ENCODE measurements at places on chromosomes 5 and 9.
A peak's percentile ranks its signal among the peaks of the same experiment; 100 is the strongest.

GRCh38 chr9:22044583-22044982 lies 35.5 kb upstream of the CDKN2B start:
- no peak for DNase-seq

DNA sequence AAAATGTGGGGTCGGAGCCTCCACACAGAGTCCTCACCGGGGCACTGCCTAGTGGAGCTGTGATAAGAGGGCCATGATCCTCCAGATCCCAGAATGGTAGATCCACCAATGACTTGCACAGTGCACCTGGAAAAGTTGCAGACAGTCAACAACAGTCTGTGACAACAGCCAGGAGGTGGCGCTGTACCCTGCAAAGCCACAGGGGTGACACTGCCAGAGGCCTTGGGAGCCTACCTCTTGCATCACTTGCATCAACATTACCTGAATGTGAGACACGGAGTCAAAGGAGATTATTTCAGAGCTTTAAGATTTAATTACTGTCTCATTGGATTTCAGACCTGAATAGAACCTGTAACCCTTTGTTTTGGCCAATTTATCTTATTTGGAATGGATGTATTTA lies 614.1 kb upstream of the CDH9 start:
- DNase-seq, result no peak

DNA sequence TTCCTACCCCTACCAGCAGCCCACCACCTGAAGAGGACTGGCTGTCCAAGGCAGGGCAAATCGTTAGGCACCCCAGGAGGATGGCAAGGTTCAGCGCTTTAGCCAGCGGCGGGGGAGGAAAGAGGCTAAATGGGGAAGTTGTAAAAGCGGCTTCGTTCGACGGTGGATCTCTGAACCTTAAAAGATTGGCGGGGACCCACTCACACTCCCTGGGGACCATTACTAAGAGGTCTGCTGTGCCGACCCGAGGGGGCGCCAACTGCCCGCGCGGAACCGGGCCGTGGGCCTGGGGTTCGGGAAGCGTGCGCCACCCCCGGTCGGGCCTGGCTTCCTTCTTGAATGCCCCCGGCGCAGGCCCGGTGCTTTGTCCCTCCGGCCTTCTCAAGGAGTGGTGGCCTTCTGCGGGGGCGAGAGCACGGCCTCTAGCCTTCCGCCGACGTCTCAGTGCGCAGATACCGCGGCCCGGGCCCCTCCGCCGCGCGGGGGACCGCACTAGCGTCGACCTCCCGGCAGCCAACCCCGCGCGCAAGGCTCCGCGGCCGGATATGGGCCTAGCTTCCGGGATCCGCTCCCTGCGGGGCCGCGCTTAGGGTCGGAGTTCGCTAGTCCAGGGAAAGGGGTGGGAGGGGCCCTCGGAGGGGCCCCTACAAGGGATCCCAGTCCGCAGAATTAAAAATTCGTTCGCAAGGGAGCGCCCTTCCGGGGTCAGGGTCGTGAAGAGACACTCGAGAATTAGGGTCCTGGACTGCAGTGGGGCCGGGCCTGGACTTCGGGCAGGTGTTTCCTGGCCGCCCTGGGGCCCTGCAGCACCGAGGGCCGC lies 10.5 kb downstream of the NR2F1-AS1 start:
- DNase-seq, result no peak

GRCh38 chr9:136137321-136138265 lies 18.9 kb upstream of the TMEM250 start:
- DNase-seq, result no peak

DNA sequence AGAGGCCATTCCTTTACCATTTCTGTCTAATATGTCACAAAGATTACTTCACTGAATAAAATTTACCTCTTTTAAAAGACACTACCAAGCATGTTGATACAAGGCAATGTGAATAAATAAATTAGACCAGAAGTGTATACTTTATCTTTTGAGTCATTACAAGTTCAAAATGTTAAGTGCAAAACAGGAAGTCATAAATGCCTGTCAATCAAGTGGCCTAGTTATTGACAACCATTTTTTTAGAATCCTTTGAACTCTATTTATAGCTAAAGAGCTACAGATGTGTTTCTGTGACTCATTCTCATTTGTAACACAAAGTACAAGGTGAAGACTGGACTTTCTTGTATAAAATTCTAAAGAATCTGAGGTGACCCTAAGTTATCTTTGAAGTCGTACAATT lies 602.7 kb upstream of the SEMA6A start:
- DNase-seq, result no peak

- no peak for DNase-seq
Observed at GRCh38 chr9:135608294-135608998, 30.9 kb downstream of the GLT6D1 start.

DNA sequence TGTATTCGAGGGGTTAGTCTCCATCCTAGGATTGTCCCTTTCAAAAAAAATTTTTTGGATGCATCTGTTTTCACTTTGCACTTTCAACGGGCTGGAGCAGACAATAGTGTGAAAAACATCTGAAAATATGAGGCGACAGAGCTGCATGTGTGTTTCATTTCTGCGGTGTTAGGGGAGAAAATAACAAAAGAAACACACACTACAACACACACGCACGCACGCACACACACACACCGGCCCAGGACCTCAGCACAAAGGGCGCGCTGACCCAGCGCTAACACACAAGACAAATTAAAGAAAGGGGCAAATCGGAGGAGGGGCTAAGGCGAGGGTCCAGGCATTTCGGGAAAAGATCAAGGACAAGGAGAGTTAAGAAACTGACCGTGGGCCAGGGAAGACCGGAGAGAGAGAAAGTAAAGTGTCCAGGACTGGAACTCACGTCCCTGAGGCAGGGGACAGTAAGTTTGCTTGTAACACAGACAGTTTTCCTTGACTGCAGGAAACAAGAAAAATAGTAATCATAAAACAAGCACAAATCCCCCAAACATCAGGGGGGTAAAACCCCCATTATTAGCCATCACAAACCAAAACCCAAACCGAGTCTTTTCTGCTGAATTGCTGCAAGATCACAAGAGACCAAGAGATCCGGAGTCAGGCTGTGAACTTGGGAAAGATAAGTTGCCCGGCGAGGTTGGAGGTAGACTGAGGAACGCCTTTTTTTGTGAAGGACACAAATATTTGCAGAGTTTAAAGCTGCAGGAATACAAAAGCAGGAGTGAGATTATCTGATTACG lies 302.1 kb downstream of the PARP8 start:
- no peak for DNase-seq

DNA sequence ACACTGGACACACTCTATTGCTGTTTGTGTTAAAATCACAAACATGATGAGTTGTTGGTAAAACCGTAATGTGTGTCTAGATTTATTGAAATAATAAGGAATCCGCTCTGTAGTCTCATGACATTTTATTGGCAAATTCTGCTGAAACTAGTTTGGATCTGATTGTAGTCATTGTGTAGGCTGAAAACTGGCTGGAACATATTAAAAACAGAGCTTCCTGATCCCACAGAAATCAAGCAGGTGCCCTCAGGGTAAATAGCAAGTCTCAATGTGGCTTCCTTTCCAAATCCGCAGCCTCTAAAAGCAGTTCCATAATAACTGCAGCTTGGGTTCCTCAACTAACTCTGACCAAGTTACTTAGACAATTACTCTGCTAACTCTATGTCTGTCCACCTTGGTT lies 427.5 kb upstream of the KIF2A start:
- DNase-seq, result no peak

DNA sequence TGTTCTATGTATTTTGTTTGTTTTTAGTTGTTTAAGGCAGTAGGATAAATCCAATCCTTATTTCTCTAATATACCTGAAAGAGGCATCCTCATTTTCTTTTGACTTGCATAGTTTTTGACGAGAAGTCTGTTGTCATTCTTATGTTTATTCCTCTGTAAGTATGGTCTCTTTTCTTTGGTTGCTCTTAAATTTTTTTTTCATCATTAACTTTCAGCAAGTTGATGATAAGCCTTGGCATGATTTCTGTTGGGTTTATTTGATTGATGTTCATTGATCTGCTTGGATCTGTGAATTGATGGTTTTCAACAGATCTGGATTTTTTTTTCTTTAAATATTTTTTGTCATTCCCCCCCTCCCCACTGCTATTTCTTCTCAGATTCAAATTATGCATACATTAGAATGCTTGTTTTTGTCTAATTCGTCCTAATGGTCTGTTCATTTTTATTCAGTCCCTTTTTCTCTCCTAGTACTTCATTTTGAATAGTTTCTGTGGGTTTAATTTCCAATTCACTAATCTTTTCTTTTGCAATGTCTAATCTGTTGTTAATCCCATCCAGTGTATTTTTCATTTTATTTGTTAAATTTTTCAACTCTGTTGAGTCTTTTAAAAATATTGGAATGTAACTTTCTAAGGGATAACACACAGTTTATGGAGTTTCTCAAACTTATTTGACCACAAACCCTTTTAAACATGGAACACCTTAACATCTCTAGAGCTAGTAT lies 495.9 kb downstream of the CSNK1G3 start:
- DNase-seq, result no peak

GRCh38 chr9:110578575-110579033 lies 937 bp downstream of the SVEP1 start:
- DNase-seq, result no peak

DNA sequence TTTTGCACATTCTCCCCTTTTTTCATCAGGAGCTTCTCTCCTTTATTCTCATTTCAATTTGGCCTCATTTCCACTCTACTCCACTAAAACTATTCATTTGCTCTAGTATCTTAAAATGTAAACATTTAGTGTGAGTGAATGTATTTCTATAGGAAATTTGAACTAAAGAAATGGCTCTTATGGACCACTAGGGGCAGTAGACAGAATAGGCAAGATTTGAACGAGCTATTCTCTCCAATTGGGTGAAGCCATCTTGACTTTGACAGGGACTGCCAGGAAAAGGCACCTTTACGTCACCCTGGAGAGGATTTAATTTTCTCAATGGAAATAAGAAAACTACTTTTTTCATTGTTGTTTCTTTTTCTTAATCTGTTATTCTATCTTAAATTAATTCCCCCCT lies 666.3 kb downstream of the DNAH5 start:
- DNase-seq, result no peak

- no peak for DNase-seq
Observed at GRCh38 chr5:124065508-124065907, 553.5 kb downstream of the CSNK1G3 start.

DNA sequence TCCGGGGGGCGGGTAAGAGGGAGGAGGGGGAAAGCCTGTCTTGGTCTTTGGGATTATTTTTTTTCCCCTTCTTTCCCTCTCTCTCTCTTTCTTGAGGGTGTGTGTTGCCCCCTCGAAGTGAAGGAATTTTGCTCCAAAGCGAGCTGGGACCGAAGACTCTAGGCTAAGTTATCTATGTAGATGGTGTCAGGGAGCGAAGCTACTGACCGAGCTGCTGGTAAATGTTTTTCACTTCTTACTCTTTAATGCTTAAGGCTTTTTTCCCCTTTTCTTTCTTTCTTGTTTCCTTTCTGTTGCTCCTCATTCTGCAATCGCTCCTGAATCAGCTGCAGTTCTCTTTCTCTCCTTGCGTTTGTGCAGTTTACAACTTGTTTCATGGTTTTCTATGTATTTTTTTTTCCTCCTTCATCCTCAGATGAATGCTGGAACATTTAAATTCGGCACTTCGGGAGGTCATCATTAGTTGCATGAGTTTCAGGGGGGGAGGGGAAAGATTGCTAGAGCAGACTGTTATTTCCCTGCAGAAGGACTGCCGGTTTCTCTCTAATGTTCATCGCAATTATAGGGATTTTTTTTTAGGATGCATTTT lies 1312.0 kb upstream of the WWC1 start:
- DNase-seq, result no peak

GRCh38 chr5:109992264-109992915 lies 302.7 kb downstream of the MAN2A1 start:
- DNase-seq, result no peak

DNA sequence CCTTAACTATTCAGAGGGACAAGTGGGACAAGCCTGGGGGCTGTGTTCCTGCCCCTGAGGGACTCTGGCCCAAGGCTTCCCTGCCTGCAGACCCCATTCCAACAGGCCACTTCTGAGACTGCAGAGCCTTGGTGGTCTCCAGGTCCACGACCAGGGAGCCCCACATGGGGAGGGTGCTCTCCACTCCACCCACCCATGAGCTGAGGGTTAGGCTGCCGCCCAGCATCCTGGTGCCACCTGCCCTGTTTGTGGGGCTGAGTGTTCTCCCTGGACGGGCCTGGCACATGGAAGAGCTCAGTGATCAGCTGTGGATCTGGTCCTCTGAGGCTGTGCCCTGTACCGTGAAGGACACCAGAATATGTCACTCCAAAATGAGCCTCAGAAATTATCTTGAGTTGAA lies 2.5 kb upstream of the ABO start:
- DNase-seq, result no peak

GRCh38 chr9:112572416-112572815 lies 85.8 kb downstream of the KIAA1958 start:
- DNase-seq, result no peak

- no peak for DNase-seq
Observed at GRCh38 chr9:84919440-84919839, 249.9 kb downstream of the NTRK2 start.

GRCh38 chr5:139600336-139600949 lies 39.3 kb downstream of the UBE2D2 start:
- DNase-seq, result no peak

DNA sequence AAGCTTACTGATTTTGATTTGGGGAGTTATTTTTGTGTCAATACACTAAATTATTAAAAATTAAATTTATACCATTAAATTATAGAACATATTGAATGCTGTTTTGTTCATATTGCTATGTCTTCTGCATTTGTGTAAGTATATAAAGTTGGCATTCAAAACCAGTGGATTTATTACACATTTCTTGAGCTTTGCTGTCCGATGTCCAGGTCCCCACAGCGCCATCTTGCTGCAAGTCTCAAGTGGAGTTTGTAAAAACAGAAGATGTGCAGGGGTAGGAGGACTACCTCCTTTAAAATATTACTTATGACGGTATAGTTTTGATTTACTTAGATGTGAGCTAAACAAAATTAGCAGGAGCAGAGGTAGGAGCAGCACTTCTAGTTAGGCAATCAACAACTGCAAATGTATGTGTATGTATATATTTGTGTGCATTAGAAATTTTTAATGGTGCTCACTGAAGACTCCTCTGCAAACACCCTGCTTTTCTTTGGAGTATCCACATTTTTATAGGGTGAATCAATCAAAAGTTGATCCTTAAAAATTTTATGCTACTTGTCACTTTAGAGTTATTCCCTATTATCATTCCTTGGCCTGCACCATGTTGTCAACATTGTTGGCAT lies 37.4 kb downstream of the CPEB4 start:
- no peak for DNase-seq

DNA sequence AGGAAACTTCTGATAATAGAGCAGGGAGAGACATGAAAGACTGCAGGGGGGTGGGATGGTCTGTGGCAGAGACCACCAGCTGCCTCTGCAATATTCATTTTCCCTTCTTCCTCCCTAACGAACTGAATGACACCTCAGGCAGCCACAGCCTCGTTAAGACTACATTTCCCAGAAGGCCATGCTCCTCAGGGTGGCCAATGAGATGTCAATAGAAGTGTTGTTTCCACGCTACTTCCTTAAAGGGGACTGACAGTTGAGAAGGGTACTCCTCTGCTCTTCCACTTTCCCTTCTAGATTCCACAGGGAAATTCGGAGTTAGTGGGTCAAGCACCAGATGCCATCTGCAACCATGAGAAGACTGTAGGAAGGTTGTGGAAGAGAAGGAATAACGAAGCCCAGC lies 52.0 kb upstream of the DAPK1 start:
- no peak for DNase-seq

- DNase-seq, result no peak
Observed at GRCh38 chr5:139167952-139168720, 30.0 kb downstream of the SIL1 start.

GRCh38 chr5:179060116-179061008 lies at the start of gene ZNF354C:
TSS of gene ZNF354C (plus strand) at chr5:179060373. CDS start at chr5:179062069, 1,696 bp downstream.
- peak; percentile 72 for DNase-seq

Measured in brain pericyte (primary cell).